ENCODE measurements at places on chromosomes 1 and 21.

GRCh38 chr1:172041742-172042141, 200.4 kb downstream of the DNM3 start:
- no peak for DNase-seq

- DNase-seq = no peak
Measured at GRCh38 chr1:108678706-108679105, 13.4 kb upstream of the PRPF38B start.

GRCh38 chr1:33150522-33150921, 31.3 kb downstream of the TRIM62 start:
- no peak for DNase-seq

- peak; percentile 66 for DNase-seq
Measured at GRCh38 chr1:230120289-230120920, 53.4 kb downstream of the GALNT2 start.

GRCh38 chr1:95002540-95003432, 70.0 kb downstream of the ALG14 start:
- peak; percentile 39 for DNase-seq
